CD8-positive, alpha-beta memory T cell (primary cell): ENCODE measurements at places on chromosomes 6 and 20. TPM values are rescaled to one million over a fixed set of nuclear protein-coding genes. Genes with fewer than 3 reads are reported as not detected.

RFX6 gene
- not detected for polyA plus RNA-seq

OTOR gene
- polyA plus RNA-seq = not detected

GPLD1 gene
- 0.46 TPM for polyA plus RNA-seq

SLC17A3 gene
- polyA plus RNA-seq = not detected

GNMT gene
- not detected for polyA plus RNA-seq

SLC12A5 gene
- not detected for polyA plus RNA-seq

SYCP2L gene
- not detected for polyA plus RNA-seq

SYTL3 gene
- 19.5 TPM for polyA plus RNA-seq

MCCD1 gene
- polyA plus RNA-seq = not detected

SLC25A27 gene
- not detected for polyA plus RNA-seq

CD24 gene
- polyA plus RNA-seq = not detected

OR2J1 gene
- not detected for polyA plus RNA-seq

PRDM13 gene
- 0.14 TPM for polyA plus RNA-seq

SLPI gene
- polyA plus RNA-seq = not detected

SMIM29 gene
- polyA plus RNA-seq = 62.5 TPM

MEI4 gene
- polyA plus RNA-seq = not detected

RIOK1 gene
- polyA plus RNA-seq = 23.7 TPM

OPRM1 gene
- polyA plus RNA-seq = not detected

TFAP2D gene
- 0.16 TPM for polyA plus RNA-seq

PROKR2 gene
- 0.94 TPM for polyA plus RNA-seq

ISM1 gene
- polyA plus RNA-seq = 1.3 TPM

LCA5 gene
- 0.12 TPM for polyA plus RNA-seq

CTSA gene
- polyA plus RNA-seq = 219 TPM

F13A1 gene
- 0.16 TPM for polyA plus RNA-seq

HSPA1L gene
- 3.0 TPM for polyA plus RNA-seq

TBXT gene
- not detected for polyA plus RNA-seq

TTK gene
- polyA plus RNA-seq = 0.06 TPM

RNF144B gene
- 1.3 TPM for polyA plus RNA-seq

FNDC1 gene
- not detected for polyA plus RNA-seq

PAX1 gene
- not detected for polyA plus RNA-seq

ETV7 gene
- 2.4 TPM for polyA plus RNA-seq

FAM217A gene
- polyA plus RNA-seq = not detected

TBX18 gene
- not detected for polyA plus RNA-seq

TCP11 gene
- not detected for polyA plus RNA-seq

GMPR gene
- 0.82 TPM for polyA plus RNA-seq

SPATS1 gene
- not detected for polyA plus RNA-seq

CENPQ gene
- 4.3 TPM for polyA plus RNA-seq

HTR1B gene
- not detected for polyA plus RNA-seq

NEURL2 gene
- 0.94 TPM for polyA plus RNA-seq

COL9A3 gene
- polyA plus RNA-seq = not detected

BPIFB2 gene
- polyA plus RNA-seq = not detected
